DMS 273 treated with DMSO at 0.1 percent for 48 hours (cell line): ENCODE measurements at places on chromosomes 6 and 20.

DNA sequence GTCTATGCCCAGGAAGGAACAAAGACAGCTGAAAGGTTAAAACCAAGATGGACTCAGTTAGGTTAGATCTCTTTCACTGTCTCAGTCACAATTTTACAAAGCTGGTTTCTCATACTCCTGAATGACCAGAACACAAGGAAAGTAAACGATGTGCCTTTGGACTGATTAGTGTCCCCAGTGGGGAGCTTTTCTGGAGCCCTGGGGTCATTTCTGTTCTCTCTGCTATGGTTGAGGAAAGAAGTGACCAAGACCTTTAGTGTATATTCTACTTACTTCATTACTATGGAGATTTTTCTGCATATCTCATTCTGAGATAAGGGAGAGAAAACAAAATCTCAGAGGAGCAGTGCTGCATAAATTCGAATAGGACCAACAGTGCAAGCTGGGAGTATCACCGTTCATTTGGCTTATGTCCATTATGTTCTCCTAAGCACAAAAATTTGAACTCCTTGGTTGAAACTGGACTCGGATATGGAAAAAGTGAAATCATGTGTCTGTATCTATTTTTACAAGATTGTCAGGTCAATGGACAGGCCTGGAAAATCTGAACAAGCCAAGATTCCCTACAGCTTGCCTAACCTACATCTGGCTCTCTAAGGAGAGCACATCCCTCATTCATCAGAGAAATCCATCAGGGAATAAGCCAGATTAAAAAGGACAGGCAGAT lies 34.4 kb upstream of the ENPP1 start:
- DNase-seq: no peak

DNA sequence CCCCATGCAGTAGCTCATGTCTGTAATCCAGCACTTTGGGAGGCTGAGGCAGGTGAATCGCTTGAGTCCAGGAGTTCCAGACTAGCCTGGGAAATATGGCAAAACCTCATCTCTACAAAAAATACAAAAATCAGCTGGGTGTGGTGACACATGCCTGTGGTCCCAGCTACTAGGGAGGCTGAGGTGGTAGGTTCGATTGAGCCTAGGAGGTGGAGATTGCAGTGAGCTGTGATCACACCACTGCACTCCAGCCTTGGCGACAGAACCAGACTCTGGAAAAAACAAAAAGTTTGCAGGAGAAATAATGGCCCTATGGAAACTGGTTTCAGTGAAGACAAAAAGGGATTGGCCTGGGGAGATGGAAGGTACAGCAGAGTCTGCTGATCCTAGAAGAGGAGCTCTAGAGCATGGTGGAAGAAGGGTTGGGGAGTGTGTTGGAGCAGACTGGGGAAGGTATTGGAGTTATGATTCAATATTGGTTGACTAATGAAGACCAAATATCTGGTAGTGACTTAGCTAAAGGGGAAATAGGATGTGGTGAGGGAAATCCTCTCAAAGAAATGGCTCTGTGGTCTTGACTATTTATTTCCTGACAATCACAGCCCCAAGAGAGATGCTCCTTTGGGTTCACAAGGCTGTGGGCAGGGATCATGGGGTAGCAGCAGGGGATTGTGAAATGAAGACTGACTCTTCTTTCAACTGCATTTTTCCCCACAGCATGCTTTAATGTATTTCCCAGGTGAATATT lies 281.9 kb downstream of the UTRN start:
- DNase-seq: no peak

GRCh38 chr20:24364482-24364881 lies 104.9 kb upstream of the SYNDIG1 start:
- no peak for DNase-seq

GRCh38 chr6:35919827-35920751 lies 809 bp downstream of the SRPK1 start:
- DNase-seq: no peak

DNA sequence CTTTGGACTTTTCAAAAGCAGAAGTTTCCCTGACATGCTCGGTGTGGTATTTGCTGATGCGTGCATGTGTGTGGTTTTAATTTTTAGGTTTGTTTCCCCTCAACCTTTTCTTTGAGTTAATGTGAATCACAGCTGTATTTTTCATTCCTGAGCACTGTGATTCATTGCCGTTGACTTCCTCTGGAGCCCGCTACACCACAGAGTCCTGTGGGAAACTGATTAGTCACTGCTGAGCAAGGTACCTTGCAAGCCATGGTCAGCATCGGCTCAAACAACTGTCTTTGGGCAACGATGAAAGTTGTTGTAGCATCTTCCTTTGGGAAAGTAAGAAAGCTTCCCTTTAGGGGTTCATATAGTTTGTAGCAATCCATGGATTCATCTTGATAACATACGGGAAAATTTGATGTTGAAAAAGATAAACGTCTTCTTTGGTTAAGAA lies 57.5 kb downstream of the RIN2 start:
- DNase-seq: no peak

DNA sequence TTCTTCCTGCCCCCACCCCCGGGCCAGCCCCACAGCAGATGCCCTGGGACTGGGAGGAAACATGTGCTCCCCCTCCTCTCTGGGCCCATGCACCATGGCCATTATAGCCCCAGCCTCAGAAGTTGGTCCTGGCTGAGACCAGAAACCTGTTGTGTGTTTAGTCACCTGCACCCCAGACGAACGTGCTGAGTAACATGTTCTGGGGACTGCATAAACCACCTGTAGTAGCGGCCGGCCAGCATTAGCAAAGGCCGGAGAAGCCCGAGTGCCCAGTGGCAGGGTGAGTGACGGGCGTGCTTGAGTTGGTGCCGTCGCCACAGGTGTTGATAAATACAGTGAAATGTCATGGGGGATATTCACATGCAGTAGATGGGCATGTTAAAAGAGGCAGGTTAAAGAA lies 73.9 kb downstream of the TCP11 start:
- no peak for DNase-seq

GRCh38 chr6:170097505-170098427 lies 193.1 kb downstream of the DLL1 start:
- no peak for DNase-seq

GRCh38 chr6:170062209-170062914 lies 228.5 kb downstream of the DLL1 start:
- no peak for DNase-seq

DNA sequence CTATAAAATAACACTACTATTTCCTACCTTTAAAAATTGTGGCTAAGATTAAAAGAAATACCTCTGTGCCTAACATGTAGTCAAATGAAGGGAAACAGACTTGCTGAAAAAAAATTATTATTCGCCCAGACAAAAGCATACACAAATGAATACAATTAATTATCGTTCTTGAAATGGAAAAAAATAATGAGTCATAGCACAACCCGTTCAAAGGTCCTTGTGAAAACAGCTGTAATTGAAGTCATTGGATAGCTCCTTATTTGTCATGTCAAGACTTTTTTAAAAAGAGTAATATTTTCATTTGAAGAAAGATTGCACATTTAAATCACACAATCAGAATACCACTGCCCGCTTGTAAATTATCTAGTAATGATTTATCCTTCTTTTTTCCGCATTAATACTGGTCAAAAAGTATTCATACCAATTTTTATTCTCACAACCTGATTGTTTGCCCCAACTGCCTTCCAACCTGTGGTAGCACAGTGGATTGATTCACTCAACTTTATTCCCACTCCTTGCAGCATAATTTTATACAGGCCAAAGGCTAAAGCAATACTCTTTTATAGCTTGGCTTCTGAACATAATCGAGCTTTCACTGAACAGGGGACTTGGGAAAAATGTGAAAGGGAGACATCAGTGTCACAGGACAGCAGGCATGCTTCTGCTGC lies 655.2 kb upstream of the MAP3K7 start:
- no peak for DNase-seq

DNA sequence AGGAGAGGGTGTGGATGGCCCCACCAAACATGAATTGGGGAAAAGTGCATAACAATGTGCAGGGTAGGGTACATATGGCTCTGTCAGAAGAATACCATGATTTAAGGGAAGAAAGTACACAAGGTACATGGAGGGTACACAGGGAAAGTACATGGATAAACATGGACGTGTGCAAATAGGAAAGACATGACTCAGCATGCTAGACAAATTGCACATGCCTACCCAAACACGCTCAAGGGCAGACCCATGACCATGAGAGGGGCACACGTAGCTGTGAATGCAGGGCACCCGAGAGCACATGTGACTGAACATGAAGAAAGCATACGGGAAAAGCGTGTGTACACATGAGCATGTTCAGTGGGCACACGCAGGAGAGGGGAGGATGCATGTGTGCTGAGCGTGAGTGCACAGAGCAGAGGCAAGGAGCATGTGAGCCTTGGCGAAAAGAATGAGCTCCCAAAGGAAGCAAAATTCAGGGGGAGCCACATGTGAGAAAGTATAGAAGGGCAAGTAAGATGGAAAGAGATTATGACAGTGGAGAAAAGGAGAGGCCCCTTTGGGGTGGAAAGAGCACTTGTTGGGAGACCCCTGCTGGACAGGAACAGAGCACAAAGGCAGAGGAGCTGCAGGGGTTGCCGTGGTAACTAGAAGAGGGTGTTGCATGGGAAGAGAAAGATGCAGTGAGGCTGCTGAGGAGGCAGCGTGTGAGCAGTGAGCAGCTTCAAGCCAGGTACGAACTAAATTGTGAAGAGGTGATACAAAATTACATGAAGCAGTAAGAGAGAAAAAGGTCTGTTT lies 17.8 kb downstream of the OR2H2 start:
- DNase-seq: no peak

DNA sequence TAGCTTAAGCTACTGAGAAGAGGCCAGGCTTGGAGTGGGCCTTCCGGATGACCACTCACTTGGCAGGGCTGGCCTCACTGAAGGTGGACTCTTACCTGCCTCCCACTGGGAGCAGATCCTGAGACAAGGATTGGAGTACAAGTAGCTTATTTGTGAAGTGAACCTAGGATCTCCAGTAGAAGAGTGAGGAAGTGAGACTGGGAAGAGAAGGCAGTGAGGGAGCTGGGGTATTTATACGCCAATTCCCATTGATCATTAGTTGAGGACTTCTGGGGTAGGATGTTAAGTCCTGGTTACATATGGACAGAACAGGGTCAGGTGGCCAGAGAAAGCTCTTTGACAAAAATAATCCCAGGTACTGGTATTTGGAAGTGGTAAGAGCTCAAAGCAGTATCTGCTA lies 32.3 kb upstream of the RNF24 start:
- DNase-seq: no peak

DNA sequence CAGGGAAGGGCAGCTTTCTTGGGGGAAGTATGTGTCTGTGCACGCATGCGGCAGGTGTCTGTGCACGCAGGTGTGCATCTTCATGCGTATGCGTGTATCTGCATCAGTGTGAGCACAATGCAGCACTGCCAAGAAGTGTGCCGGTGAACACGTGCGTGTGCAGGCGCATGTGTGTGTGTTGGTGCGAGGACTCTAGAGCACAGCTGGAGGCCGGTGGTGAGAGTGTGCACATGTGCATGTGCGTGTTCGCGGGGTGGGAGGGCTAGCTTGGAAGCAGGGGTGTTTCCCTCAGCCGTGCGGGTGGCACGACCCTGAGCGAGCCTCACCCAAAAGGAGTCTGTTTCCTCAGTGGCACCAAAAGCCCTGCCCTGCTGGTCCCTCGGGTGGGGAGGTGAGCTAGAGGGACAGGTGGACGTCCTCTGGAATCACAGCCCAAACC lies 7.5 kb downstream of the SLC17A9 start:
- no peak for DNase-seq

GRCh38 chr6:23446469-23446967 lies 679.5 kb upstream of the NRSN1 start:
- DNase-seq: peak; percentile 81

DNA sequence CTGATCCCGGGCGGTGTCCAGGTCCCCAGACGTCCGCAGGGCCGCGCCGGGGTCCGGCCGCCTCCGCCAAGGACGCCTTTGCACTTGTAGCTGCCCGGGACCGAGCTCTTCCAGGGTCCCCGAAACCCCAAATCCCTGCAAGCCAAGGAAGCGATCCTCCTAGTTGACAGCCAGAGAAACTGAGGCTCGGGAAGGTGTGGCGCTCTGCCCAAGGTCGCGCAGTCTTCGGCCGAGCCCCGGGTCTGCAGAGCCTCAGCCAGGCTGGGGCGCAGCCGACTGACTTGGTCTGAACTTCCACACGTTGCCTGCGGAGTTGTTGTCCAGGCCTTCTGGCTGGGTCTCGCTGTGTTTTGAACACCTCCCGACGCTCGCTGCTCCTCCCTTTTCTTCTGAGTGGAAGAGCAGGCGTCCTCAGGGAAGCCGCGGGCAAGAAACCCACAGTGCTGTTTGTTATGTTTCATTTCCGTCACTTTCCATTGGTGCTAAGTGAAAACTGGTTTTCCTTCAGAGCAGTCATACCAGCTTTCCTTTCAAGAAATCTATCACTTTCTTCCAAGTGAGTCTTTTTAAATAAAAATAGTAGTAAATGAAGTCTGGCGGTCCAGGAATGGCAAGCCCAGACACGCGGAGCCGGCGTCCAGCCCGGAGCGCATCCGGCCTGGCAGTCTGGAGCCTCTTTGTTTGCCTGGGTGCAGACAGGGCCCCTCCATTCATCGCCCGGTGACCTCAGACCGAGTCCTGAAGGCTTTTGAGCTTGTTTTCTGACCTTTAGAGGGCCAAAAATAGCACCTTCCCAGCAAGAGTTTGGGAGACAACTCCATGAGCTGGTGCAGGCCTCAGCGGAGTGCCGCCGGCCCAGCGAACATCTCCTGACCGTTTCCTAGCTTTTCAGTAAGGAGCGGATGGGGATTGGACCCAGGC lies 698 bp downstream of the FAM210B start:
- DNase-seq: peak; percentile 25

GRCh38 chr20:63462244-63462643 lies 10.2 kb downstream of the KCNQ2 start:
- no peak for DNase-seq

DNA sequence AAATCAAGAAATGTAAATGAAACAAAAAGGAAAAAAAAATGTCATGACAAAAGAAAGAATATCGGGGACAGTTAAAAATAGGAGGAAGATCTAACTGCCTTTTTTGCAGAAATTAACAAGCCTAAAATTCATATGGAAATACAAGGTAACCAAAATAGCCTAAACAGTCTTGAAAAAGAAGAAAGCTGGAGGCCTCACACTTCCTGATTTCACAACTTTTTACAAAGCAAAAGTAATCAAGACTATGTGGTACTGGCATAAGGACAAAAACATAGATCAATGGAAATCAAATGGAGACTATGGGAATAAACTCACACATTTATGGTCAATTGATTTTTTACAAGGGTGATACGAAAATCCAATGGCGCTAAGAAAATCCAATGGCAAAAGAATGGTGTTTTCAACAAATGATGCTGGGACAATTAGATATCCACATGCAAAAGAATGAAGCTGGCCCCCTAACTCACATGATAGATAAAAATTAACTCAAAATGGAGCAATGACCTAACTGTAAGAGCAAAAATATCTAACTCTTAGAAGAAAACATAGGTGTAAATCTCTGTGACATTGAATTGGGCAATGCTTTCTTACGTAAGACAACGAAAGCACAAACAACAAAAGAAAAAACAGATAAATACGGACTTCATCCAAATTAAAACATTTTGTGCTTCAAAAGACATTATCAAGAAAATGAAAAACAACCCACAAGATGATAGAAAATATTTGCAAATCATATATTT lies 24.5 kb downstream of the MAP3K5 start:
- DNase-seq: no peak

DNA sequence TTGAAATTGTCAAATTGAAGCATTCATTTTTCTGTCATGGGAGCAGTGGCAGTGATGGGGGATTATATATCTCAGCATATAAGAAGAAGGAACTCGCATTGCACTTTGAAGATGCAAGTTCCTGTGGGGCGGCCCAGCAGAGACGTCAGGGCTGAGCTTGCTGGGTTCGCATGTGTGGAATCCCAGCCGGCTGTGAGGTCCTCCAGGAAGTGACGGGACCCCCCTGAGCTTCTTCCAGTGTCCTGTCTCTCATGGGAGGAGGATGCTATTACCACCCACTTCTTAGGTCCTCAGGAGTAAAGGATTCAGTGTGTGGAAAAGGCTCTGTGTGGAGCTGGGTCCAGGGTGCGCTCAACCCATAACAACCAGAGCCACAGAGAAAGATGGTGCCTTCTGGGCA lies 201.2 kb downstream of the CDH4 start:
- no peak for DNase-seq
